ENCODE measurements at places on chromosomes 12 and 14.

- DNase-seq, result no peak
These were observed 151.4 kb upstream of the AVPR1A start for GRCh38 chr12:63302269-63302940.

DNA sequence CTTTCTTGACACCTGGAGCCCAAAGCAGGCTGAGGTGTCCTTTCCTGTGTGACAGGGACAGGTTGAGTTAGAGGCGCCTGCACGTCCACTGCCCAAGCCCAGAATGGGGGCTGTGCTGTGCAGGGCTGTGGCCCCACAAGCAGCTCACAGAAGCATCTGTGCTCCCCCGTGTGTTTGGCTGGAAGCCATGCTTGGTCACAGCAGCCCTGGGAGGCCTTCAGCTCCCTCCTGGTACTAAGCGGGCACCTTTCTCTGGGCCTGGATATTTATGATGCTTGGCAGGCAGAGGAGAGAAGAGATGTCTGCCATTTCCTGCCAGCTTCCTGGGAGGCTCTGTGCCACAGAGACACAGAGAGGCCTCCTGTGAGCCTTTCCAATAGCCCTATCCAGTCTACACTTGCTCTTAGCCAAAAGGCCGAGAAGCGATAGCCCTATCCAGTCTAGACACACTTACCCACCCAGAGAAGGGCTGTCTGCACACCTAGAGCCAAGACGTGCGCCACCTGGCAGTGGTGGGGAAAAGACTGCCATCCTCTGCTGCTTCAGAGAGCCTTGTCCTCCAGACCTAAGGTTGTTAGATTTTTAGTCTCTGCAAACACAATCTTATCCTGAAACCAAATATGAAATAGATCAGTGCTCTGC is 117.4 kb downstream of the GCH1 start:
- DNase-seq, result no peak

DNA sequence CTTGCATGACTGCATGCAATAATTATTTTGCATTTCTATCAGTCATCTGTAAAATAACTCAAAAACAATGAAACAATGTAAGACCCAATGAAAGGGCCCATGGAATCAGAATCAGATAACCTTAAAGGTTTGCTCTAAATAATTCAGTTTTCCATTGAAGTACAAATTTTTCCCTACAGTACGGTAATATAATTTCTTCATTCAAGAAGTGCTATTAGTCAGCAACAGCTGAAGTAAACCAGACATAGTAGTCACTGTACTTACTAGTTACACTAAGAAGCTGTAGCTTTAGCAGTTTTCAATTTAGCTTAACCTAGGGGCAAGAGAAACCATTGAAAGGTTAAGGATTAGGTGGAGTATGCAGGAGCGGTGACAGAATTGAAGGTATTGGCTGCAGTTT is 43.5 kb downstream of the BCAT1 start:
- DNase-seq, result no peak

- DNase-seq, result no peak
These were observed 61.0 kb downstream of the KIAA0586 start for GRCh38 chr14:58488550-58488949.

DNA sequence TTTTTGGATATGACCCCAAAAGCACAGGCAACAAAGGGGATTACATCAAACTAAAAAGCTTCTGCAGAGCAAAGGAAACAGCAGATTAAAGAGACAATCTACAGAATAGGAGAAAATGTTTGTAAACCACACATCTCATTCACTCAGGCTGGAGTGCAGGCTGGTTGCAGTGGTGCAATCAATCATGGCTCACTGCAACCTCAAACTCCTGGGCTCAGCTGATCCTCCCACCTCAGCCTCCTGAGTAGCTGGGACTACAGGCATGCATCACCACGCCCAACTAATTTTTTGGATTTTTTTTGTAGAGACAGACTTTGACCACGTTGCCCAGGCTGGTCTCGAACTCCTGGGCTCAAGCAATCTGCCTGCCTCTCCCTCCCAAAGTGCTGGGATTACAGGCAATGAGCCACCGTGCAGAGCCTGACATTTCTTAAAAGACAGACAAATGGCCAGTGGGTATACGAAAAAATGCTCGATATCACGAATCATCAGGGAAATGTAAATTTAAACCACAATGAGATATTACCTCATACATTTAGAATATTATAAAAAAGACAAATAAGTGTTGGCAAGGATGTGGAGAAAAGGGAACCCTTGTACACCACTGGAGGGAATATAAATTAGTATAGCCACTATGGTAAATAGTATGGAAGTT is 9.8 kb downstream of the NCKAP5L start:
- no peak for DNase-seq

DNA sequence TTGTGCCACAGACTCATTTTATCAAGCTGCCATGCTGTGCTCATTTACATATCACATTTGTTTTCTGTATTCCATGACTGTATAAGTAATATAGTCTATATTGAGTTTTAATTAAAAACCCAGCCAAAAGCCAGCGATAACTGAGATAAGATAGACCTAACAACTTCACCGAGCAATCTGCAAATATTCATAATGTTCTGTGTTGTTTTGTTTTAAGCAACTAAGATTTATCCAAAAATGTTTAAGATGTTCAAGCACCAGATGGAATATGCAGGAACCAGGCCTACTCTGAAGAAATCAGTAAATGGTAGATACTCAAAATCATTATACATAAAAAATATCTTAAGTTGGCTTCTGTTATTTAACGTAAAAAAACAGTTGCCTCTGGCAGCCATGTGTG is 295.3 kb downstream of the ITPR2 start:
- DNase-seq, result no peak

- no peak for DNase-seq
These were observed 187.4 kb downstream of the C12orf42 start for GRCh38 chr12:103308396-103308795.

DNA sequence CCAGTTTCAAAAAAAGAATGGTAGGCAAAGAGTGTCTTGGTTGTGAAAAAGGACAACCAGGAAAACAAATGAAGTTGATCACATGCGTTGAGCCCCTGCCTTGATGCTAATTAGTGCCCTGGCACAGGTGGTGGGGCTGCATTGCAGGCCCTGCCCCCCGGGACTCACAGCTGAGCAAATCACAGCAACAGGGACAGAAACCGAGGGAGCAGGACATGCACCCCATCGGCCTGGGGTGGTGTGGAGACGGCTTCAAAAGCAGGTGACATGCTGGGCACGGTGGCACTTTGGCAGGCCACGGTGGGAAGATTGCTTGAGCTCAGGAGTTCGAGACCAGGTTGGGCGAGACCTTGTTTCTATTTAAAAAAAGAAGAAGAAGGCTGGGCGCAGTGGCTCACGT is 1.1 kb upstream of the PAPLN start:
- no peak for DNase-seq

- DNase-seq, result no peak
These were observed 25.6 kb downstream of the SPATA7 start for GRCh38 chr14:88411039-88411438.

- no peak for DNase-seq
These were observed 21.8 kb downstream of the CHST11 start for GRCh38 chr12:104478396-104479122.

DNA sequence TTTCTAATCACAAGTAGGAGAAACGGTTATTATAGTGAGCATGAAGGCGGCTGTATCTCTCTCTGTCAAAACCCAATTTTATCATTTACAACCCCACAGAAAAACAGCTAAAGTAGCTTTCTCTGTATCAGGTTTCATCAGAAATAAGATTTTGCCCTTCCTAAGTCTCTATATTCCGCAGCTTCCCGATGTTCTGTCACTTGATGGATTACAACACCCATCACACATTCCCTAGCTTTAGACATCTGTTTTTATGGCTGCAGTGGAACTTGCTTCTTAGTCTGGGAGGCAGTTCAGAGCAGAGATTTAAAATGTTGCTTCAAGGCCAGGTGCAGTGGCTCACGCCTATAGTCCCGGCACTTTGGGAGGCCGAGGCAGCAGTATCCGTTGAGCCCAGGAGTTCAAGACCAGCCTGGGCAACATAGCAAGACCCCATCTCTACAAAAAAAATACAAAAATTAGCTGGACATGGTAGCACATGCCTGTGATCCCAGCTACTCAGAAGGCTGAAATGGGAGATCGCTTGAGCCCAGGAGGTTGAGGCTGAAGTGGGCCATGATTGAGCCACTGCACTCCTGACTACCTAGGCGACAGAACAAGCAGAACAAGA is 27.6 kb upstream of the FOXN3 start:
- DNase-seq, result no peak

- DNase-seq, result no peak
These were observed 50.9 kb upstream of the DIP2B start for GRCh38 chr12:50453872-50454271.

- no peak for DNase-seq
These were observed 72.6 kb downstream of the BTG1 start for GRCh38 chr12:92073094-92073493.

DNA sequence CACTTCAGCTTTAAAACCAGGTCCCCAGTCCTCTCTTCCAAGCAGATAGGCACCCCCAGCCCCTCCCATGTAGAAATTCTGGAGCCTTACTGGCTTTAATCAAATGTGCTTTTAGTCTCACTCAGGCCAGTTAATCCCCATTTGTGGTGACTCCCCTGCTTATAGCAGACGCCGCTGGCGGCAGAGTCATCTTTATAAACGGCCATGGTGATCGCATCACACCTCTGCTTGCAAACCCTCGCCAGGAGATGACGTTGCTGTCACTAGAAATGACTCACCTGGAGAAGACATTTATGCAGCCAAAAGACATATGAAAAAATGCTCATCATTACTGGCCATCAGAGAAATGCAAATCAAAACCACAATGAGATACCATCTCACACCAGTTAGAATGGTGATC is 369.3 kb downstream of the VRK1 start:
- no peak for DNase-seq

- no peak for DNase-seq
These were observed 24.7 kb downstream of the NCKAP1L start for GRCh38 chr12:54522243-54522642.

DNA sequence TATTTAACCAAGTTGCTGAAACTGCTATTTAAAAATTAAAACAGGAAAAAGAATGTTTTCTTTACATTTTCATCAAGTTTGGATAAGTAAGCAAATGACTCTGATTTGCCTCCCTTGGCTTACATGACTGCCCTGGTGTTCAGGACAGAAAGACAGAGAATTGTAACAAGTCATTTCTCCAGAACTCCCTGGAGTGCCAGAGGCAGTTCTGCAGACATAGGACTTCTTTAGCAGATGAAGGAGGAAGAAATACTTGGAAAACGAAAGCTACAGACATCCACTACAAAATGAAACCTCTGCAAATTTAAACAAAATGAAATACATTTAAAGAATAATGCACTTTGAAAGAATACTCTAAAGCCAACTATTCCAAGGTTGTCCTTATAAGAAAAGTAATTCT is 253.9 kb downstream of the LRFN5 start:
- peak; percentile 11 for DNase-seq

GRCh38 chr14:51507906-51508511 is 143.7 kb upstream of the FRMD6 start:
- peak; percentile 96 for DNase-seq

DNA sequence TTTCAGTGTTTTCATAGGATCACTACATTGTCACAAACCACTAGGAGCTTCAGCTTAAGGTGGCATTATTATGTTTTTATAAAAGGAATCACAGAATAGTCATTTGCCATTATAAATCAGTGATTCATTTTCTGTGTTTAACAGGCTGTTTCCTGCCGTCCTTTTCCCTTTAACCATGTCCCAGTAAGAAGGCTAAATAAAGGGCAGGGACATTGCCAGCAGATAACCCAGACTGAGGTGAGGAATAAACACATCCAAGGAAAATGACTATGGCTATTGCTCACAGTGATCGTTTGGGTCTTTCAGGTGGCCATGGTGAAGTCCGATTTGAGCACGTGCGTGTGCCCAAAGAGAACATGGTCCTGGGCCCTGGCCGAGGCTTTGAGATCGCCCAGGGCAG is 17.9 kb upstream of the ALDH2 start:
- DNase-seq, result no peak

DNA sequence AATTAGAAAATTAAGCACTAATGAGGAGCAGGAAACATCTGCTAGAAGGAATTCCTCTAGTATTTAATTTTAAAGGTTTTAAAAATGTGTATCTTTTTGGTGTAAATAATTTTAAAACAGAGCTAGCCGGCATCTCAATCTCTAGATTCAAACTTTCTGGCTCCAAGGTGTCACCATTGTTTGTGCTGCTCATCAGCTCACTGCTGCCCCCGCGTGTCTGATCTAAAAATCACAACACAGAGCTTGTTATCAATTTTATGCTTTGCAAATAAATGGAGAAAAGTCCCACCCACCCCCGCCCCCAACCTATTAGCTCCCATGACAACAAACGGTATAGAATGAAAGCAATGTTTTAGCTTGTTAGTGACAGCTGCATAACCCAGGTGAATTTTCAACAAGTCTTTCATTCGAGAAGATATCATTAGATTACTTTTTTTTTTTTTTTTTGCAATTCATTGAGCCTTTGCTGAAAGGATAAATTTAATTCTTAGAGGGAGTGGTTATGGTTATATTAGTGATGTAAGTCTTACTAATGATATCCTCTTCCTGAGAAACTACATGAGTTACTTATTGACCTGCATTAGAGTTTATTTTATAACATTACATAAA is 11.3 kb upstream of the ABHD12B start:
- peak; percentile 92 for DNase-seq

DNA sequence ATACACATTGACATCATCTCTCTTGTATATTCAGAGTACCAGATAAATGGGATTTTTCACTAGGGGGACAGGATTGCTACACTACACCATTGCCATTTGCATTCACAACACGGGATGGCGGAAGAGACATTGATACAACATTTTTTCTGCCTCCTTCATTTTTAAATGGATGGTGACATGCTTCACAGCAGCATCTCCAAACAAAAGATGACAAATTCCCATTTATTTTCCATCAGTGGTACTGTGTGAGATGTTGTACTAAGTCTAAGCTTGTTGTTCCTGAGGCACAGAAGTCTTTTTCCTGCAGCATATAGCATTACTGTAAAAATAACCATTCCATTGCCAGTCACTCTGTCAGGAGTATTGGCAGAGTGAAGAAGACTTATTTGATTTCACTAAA is 912.7 kb downstream of the NRXN3 start:
- DNase-seq, result no peak

DNA sequence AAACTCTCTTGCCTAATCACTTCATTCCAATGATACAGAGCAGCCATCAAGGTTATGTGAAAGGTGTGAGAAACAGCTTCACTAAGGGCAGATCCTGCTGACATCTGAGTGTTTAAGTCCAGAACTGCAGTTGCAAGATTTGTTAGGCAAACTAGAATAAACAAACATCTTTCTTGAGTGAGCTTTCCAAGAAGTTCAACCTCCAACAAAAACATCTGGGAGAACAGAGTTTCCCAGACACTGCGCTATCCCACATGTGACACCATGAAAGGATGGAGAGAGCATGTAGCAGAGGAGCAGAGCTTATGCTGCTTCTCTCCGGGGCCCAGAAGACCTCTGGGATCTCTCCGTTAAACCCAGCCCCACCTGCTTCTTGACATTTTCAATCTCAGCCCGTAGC is 5.6 kb downstream of the KRT76 start:
- no peak for DNase-seq

GRCh38 chr12:103758310-103759089 is 82.5 kb downstream of the NT5DC3 start:
- no peak for DNase-seq

GRCh38 chr12:42309996-42310395 is 15.9 kb downstream of the ZCRB1 start:
- no peak for DNase-seq

Measured in lung (tissue), 17 donors.